ENCODE measurements at places on chromosomes 12 and 14.

GRCh38 chr14:49881350-49882001 is 11.4 kb upstream of the ARF6 start:
- DNase-seq = no peak

DNA sequence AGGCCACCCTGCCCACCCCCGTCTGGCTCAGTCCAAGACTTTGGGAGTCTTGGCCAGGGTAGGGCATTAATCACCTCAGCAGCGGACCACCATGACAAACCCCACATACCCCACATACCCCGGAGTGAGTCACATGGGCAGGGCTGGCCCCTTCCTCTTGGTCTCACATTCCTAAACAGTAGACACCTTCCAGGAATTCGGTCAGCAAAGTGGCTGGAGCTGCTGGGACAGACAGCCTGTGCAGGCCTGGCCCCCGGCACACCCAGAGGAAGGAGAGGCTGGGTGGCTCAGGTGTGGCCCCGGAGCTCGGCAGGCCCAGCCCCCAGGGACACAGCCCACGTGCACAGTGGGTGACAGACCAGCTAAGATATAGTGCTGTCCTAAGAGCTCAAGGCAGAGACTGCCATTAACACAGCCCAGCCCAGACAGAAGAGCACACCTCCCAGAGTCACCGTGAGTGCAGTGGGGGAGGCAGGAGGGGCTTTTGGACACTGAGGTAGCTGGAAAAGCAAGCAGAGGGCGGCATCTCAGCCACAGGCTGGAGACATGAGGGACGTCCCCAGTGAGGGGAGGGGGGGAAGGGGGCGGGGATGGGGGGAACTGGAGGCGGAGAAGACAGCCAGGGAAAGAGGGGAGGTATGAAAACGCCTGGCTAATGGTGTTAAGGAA is 24.0 kb downstream of the CCDC85C start:
- DNase-seq = no peak

GRCh38 chr12:53599579-53599978 is 26.6 kb downstream of the ATF7 start:
- no peak for DNase-seq

DNA sequence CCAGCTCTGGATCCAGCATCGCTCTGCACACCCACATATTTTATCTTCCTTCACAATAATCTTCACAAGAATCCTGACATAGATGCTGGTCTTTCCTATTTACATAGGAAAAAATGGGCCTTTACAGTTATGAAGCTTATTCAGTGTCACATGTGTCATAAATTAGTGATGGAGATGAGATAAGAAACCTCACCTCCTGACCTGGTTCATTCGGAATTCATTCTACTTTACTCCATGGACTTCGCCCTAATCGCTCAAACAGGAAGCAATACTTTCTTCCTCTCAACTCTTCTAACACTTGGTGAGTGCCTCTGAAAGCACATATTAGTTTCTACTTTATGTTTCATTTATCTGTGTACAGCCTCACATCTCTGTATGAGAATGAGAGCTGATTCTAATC is 12.0 kb upstream of the SINHCAF start:
- no peak for DNase-seq

GRCh38 chr12:124795081-124795948 is 68.3 kb downstream of the SCARB1 start:
- no peak for DNase-seq

GRCh38 chr12:27822076-27822712 is 42.2 kb upstream of the MANSC4 start:
- DNase-seq = peak; percentile 45

DNA sequence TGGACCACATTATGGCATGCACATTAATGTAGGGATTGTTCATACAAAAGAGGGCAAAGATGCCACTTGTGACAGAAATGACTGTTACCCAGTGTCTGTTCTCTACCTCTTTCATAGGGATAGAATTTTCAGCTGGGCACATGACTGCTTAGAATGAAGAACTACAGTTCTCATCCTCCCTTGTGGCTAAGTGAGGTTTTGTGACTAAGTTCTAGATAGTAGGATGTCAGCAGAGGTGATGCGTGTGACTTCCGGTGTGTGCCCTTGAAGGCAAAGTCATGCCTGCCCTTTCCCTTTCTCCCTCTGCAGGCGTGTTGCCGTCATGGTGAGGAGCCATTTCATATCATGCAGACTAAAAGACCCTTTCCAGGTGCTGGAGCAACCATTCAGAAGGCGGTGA is 99.3 kb downstream of the CACNA1C start:
- no peak for DNase-seq

DNA sequence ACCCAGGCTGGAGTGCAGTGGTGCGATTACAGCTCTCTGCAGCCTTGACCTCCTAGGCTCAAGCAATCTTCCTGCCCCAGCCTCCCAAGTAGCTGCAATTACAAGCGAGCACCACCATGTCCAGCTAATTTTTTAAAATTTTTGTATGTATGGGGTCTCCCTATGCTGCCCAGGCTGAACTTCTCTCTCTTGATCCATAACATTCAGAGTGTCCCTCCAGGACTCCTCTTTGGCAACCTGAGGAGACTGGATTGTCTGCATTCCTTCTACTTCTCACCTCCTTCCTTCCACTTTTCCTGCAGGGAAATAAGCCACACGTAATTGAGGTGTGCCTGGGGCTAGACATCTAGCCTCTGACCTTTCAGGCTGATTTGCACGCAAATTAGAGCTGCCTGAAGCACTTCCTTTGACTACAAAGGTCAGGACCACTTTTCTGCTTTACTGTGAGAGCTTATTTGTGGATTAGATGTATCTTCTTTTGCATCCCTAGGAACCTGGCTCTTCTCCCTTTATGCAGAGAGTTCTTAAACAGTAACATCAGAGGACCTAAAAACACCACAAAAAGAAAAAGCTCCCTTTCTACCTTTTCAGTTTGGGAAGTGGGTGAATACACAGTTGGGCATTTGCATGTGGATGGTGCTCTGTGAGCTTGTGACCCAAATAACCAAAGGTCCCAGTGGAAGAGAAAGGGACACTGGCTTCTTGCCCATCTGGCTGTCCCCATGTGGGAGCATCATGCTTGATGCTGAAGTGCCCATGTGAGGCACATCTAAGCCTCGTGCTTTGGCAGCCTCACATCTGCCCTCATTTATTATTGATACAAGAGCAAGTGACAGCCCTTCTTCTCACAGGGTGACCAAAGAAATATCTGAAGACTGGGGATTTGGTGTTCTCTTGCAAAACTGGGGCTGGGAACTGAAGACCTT is 33.5 kb downstream of the PYGL start:
- DNase-seq = no peak

DNA sequence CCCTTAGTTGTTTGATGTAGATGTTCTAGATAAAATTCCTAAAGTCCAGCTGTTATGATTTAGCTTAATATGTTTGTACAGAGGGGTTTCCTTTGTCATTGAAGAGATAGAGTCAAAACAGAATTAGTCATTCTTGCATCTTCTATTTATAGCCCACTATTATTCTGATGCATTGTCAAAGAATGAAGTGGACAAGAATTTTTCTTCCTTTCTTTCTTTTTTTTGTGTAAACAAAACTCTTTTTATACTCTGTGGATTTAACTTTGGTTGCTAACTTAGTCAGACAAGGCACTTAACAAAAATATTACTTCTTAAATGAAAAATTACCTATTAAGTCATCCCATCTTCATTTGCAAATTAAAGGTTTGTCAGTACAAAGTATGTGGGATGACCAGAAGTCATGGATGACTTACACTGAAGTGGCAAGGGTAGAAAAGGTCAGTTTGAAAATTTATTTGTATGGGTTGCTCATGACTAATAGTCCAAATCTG is 215.6 kb upstream of the DDHD1 start:
- no peak for DNase-seq

DNA sequence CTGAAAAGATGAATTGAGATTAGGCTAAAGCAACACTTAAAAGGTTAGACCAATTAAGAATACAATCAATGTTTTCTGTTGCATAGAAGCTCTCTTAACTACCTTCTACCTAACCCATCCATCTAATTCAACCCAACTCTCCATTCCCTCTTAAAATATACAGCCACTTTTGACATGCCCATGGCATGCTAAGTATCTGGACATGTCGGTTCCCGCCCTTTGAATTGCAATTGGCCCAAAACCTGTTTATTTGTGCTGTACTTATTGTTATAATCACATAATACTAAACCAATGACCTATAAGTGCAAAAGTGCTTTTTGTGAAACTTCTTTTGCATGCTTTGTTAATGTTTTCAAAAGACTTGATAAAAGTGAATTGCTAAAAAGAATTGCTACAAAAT is 37.6 kb upstream of the APPL2 start:
- no peak for DNase-seq

DNA sequence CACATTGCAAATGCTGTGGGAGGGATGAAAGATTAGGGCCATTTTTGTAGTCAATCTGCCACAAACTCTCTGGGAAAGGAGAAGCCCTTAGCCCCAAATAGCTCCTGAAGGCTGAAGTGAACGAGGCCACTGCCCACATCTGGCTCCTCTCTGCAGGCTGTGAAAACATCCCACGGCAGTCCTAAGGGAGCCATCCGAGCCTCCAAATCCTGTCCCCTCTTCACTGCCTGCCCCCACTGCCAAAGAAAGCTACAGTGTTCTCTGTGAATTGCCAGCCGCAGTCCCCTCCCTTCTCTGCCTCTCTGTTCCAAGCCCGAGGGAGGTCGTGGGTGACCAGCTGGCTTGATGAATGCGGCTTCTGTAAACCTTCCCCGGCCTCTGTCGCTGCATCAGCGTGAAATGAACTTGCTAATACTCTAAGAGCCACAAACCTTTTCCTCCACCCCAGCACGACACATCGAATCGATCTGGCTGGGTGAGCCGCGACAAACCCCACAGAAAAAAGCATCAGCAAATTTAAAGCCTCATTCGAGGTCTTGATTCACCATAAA is 180.7 kb upstream of the NRXN3 start:
- no peak for DNase-seq

DNA sequence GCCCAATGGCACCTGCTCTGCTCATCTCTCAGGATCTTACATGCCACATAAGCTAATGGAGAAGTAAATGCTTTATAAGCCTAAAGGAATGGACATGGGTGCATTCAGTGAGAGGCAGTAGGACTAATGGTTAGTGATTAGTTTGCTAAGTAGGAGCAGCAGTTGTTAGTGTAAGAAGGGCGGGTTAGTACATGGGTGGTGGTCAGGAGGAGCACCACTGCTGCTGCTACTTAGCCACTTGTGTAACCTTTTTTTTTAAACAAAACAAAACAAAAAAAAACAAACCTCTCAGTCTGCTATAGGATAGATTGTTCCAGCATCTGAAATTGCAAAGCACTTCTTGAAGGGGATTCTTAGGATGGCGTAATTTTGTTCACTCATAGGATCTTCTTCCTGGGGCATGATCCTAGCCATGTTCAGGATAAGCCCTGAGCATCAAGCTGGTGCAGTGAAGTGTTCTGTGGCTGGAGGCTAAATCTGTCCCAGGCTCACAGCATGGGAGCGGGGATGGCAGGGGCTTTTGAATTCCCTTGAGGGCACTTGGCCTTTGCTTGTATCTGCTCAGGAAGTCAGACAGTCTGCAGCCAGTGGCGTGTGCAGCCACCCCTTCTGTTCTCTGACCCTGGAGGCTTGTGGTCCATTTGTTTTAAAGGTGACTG is 63.6 kb downstream of the CHST11 start:
- no peak for DNase-seq

Measured in activated CD4-positive, alpha-beta T cell treated with anti-CD3 and anti-CD28 coated beads for 24 hours (primary cell).